NCI-H1930 (cell line): ENCODE measurements at places on chromosomes 1 and 21.

GRCh38 chr1:2965676-2966075 lies 55.6 kb upstream of the ACTRT2 start:
- DNase-seq, result no peak

- no peak for DNase-seq
Measured at GRCh38 chr1:221101807-221102605, 222.8 kb downstream of the HLX start.

GRCh38 chr1:241985787-241986186 lies 13.1 kb downstream of the MAP1LC3C start:
- no peak for DNase-seq

- no peak for DNase-seq
Measured at GRCh38 chr1:166999075-166999474, 10.0 kb downstream of the MAEL start.

GRCh38 chr1:184752656-184753055 lies 2.0 kb downstream of the EDEM3 start:
- no peak for DNase-seq

GRCh38 chr1:174656409-174657059 lies 208.8 kb downstream of the GPR52 start:
- no peak for DNase-seq

DNA sequence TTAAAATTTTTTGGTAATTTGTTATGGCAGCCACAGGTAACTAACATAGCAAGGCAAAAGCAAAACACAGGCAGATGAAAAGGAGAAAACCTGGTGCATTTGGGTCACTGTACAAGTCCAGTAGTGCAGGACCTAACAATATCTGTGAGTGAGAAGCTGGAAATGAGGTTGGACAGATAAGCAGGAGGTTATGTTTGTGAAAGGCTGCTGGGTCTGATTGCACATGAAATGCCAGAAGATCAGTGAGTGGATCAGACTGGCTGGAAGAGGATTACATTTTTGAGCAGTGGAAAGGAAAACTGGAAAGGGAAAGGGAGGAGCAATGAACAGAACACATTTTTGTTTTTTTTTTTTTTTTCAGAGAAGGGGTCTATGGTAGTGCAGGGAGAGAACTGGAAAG lies 73.6 kb downstream of the CYYR1 start:
- no peak for DNase-seq

DNA sequence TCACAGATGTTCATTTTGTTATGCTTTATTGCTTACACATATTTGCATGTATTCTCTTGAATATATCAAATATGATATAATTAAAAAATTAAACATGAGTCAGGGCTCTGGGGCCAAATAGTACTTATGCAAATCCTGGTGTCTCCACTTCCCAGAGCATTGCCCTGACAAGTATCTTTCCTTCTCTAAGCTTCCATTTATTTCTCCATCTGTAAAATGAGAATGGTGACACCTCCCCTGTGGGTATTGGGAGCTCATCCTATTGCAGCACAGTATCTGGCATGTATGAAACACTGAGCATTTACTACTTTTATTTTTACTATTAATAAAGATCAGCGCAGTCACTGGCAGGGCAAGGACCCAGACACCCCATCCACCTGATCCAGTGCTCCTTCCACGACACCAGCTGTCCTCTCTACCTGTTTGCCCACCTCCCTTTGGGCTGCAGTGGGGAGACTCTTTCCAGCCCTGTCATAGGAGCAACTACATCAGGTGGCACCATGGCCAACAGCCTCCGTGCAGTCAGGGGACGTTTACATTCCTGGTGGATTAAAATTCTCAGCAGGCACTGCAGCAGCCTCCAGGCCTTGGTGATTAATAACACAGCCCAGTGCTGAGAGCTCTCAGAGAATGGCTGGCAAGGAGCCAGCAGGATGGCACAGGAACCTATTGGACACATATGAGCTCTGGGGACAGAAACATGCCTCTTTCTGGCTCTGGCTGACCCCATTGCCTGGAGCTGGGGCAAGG lies 113.0 kb downstream of the DMRTB1 start:
- no peak for DNase-seq

DNA sequence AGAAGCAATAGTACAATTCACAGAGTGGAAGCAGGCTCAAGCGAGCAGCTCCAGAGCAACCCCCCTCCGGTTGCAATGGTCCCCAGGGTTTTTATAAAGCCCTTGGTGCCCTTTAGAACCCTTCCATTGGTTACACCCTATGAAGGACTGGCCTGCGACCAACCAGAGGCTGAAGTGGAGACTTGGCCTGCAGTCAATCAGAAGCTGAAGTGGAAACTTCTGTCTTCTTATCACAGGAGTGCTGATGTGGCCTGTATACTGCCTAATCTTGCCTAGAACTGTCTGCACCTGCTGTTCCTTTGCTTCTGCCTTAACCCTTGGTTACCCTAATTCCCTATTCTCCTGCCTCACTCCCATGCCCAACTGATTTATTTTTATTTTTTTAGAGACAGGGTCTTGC lies 15.4 kb upstream of the FRRS1 start:
- no peak for DNase-seq

DNA sequence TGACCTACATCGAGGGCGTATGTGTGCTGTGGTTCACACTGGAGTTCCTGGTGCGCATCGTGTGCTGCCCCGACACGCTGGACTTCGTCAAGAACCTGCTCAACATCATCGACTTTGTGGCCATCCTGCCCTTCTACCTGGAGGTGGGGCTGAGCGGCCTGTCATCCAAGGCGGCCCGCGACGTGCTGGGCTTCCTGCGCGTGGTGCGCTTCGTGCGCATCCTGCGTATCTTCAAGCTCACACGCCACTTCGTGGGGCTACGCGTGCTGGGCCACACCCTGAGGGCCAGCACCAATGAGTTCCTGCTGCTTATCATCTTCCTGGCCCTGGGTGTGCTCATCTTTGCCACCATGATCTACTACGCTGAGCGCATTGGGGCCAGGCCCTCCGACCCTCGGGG lies 13.0 kb downstream of the KCNC4 start:
- DNase-seq, result no peak

DNA sequence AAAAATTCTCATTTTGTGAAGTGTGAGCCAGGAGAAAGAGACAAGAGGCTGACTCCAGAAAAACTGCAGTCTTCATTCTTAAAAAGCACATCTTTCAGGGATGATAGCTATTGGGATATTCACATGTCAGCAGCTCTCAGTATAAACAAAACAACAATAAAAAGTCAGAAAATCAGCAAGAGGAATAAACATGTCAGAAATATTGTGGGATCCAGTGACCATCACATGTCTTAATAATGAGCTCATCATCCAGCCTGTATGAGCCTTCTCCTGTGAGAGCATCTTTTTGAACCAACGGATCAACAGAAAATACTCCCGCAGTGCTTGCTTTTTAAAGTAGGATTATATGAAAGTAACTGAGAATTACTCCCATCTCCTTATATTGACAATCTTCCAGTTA lies 241.6 kb downstream of the SMYD3 start:
- DNase-seq, result no peak

- no peak for DNase-seq
Measured at GRCh38 chr1:156657741-156658319, 15.9 kb downstream of the BCAN start.

DNA sequence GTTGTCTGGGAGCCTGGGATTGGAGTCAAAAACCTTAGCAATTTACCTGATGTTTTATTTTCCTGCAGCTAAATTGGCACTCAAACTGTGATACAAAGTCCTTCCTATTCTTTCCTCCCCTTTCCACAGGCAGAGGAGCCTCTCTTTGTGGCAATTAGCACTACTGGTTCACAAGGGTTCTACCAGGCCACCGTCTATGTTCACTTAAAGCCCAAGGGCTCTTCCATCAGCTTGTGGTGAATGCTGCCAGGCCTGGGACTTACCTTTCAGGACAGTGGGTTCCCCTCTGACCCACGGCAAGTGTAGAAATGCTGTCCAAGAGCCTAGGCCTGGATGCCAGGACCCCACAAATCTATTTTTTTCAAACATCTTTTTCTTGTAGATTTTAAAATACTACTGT lies 251.9 kb upstream of the B3GALT2 start:
- DNase-seq, result no peak

DNA sequence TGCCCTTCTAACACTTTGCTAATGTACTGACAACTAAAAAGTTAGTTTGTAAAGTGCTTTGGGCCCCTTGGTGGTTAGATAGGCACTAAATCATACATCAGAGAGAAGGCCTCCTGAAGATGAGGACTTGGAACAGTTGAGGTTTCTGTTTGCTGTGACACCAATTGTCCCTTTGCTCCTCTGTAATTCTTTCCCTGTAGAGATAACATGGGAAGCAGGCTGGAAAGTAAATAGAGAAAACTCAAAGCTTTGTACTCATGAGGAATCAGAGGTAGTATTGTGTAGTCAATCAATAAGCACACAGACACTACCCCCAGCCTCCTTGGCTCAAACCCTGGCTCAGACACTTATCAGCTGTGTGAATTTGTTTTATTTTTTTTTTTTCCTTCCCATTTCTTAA lies 31.6 kb upstream of the BARHL2 start:
- no peak for DNase-seq

DNA sequence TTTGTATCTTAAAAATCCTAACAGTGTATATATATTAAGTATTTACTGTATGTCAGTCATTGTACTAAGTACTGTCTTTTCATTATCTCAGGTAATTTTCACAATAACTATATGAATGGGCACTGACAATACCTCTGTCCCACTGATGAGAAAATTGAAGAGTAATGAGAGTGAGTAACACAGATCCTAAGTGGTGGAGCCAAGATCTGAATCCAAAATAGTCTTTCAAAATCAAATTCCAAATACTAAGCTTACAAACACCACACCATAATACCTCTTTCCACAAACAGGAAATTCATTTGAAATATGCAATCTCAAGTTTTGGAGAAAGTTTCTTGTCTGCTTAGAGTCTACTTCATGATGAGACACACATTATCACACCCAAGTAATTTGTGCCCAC lies 105.9 kb upstream of the EDEM3 start:
- DNase-seq, result no peak

GRCh38 chr1:234961456-234962339 lies 166.9 kb downstream of the TOMM20 start:
- no peak for DNase-seq

- no peak for DNase-seq
Measured at GRCh38 chr1:21121764-21122471, 54.8 kb downstream of the EIF4G3 start.

DNA sequence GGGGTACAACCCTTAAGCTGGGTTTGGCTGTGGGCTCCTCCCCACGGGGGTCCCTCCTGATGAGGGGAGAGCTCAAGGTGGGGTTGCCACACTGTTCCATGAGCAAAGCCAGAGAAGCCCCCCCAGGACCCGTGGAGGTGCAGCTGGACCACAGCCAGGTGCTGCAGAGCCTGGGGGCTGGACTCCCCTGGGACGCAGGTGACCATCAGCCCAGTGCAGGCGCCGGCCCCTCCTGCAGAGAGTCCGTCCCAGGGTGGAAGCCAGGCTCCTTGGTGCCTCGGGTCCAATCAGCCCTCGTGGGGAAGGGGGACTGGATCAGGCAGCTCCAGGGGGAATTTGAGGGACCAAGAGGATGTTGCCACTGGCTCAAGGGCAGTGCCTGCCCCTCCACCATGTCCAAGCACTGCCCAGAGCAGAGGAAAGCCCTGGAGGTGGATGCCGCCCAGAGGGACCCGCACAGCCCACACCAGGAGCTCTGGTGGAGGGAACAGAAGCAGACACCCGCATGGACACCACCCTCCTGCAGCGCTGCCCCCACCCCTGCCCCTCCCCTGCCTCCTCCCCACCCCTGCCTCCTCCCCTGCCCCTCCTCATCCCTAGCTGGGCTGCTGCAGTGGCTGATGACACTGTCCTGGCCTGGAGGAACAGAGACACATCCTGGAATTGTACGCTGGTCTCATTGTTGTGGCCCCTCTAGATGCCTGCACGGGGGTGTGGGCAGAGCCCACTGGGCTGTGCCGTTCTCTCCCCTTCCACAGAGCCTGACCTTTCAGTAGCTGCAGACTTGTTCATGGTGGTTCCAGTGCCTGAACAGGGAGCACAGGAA lies 30.8 kb upstream of the COL18A1 start:
- no peak for DNase-seq

DNA sequence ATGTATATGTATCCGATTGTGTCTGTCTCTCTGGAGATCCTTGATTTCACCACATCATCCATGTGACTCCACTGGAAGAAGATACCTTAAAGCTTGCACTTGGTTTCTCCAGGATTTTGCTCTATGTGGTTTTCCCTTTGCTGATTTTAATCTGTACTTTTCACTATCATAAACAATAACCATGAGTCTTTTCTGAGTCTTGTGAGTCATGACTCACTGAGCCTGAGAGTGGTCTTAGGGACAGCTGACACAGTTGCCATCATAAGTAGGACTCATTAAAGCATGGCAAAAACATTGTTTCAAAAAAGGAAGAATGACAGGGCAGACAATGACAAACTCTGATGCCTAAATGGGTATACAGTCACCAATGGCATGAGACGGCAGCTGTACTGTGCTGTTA lies 226.2 kb downstream of the AKT3 start:
- no peak for DNase-seq

- DNase-seq, result no peak
Measured at GRCh38 chr1:241675983-241676382, 23.9 kb downstream of the WDR64 start.

- peak; percentile 13 for DNase-seq
Measured at GRCh38 chr1:89525169-89525855, 683 bp downstream of the LRRC8B start.

- DNase-seq, result no peak
Measured at GRCh38 chr1:45097944-45098343, 85.9 kb downstream of the UROD start.

DNA sequence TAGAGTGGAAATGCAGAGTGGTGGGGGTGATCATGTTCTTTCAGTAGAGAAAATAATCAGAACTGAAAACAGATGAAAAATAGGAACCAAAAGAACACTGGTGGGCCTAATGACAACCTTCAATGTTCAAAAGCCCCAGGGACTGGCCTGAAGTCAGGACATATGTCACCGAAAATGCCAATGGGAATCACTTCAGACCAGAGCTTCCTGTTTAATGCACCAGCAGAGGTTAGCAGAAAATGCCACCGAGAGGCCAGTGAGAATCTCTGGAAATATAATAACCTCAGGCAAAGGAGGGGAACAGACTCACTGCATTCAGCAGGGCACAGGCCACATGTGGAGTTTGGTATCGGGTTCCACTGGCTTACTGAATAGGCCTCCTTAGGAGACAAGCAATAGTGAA lies 15.9 kb upstream of the CD58 start:
- DNase-seq, result no peak

DNA sequence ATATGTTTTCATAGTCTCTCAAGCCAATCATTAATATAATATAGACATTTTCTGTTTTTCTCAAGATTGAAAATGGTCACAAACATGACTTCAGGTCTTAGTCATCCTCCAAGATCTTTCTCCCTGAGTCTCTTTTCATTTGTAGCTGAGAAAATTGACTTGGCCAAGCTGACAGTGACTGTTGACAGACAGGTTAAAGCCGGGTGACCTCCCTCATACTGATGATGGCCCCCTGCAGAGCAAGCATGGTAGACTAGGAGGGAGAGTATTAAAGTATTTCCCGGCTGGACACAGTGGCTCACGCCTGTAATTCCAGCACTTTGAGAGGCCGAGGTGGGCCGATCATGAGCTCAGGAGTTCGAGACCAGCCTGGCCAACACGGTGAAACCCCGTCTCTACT lies 6.8 kb upstream of the KIAA1614 start:
- no peak for DNase-seq

GRCh38 chr1:46800742-46801141 lies 1.9 kb downstream of the CYP4B1 start:
- no peak for DNase-seq

GRCh38 chr1:162538815-162539431 lies 22.6 kb upstream of the UAP1 start:
- DNase-seq, result no peak
